Activated CD8-positive, alpha-beta memory T cell treated with anti-CD3 and anti-CD28 coated beads for 1 hour (primary cell): ENCODE measurements at places on chromosomes 4 and X.

- no peak for DNase-seq
Observed at GRCh38 chr4:185411849-185412248, 13.9 kb downstream of the UFSP2 start.

GRCh38 chr4:51831133-51831532 is 11.8 kb upstream of the DCUN1D4 start:
- peak; percentile 53 for DNase-seq

DNA sequence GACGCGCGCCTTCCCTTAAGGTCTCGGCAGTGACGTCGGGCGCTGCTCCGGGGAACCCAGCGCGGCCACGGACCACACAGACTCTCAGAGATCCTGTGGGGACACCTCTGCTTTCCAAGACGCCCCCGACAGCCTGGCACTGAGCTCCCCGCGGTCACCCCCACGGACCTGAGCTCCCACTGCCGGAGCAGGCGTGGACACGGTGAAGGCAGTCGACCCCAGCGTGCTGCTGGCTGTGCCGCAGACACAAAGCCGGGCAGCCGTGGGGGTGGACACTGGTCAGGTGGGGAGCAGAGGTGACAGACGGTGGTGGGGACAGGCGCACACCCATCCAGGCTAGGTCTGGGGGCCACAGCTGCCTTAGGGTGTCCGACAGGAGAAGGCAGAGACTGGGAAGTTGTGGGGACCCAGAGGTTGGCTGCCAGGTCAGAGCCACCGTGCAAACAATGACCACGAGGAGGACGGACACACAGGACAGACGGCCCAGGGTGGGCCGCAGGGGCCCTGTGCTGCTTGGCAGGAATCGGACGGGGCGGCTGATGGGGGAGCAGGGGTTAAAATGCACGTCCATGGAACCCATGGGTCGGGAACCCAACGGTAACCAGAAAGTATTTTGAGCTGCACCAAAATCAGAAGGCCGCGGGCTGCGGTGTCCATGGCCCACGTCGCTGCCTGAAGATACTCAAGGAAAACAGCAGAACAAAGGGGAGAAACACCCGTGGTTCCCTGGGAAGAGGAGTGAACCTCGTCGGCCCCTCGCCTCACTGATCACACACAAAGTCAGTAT is 16.6 kb upstream of the GTPBP6 start:
- no peak for DNase-seq

GRCh38 chr4:36308150-36308549 is 26.7 kb downstream of the DTHD1 start:
- DNase-seq: no peak

GRCh38 chr4:128468123-128468989 is 180.7 kb upstream of the PGRMC2 start:
- no peak for DNase-seq

GRCh38 chr4:27514711-27515110 is 654.1 kb downstream of the STIM2 start:
- DNase-seq: no peak

- no peak for DNase-seq
Observed at GRCh38 chr4:42736527-42737195, 79.8 kb upstream of the ATP8A1 start.

DNA sequence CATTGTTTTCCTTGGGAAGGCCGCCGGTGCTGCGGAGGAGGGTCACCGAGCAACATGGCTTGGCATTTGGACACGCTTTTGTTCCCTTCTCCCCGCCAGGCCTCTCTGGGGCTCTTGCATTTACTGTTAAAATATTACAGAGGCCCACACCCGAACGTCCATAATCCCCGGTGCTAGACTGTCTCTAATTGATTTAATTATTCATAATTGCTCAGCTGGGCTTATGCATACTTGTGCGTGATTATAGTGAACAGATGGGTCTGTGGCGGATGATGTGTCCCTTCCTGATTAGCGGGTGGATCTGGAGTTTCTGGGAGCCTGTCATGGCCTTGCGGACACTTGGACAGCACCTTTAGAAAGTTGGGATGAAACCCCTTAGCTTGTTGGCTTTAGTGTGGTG is 100.2 kb upstream of the MSX1 start:
- no peak for DNase-seq

DNA sequence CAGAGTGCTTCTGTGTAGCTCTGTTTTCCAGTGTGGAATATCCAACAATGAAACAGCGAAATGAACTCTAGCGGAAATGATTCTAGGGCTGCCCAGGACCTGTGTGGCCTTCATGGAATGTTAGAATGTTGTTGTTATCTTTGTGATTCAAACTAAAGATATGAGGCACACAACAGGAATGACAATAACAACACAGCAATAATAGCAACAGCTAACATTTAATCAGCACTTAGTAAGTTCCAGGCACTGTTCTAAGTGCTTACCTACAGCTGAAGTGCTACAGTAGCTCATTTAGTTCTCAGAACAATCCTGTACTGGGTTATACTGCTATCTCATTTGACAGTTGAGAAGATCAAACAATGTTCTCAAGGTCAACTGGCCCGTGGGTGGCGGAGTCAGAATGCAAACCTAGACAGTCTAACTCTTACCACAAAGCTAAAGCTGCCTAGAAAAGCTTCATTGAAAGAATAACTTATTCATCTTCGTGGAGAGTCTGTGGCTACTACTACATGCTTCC is 63.7 kb downstream of the MAML3 start:
- DNase-seq: no peak

- no peak for DNase-seq
Observed at GRCh38 chrX:123771449-123772064, 38.7 kb upstream of the THOC2 start.

DNA sequence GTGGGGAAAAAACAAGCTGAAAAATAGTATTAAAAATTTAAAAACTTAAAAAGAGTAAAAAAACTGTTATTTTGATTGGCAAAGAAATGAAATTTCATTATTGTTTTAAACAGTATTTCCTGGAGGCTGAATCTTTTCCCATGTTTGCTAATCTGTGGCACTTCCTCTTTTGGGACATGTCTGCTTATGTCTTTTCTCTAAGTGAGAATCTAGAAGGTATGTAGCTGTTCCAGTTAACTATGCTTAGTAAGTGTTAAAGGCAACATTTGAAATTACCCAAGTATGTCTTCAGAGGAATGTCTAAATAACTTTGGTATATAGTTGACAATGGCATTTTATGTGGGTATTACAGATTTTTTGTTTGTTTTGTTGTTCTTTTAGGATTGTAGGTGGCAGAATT is 81.6 kb upstream of the TBC1D9 start:
- no peak for DNase-seq

DNA sequence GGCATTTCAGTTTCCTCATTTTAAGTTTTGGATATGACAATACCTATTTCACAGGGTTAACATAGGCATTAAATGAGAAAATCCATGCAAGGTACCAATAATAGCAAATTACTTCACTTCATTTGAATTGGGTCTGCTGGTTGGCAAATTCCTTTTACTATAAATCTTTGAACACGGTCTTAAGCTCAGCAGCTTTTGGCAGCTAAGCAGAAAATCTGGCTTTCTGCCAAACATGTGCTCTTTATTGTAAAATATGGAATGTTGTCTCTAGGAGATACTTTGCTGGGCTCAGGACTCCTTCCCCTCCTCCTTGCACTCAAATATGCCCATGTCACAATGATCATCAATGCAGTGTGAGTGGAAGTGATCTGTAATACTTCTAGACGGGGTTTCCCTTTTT is 16.8 kb upstream of the DMP1 start:
- no peak for DNase-seq

DNA sequence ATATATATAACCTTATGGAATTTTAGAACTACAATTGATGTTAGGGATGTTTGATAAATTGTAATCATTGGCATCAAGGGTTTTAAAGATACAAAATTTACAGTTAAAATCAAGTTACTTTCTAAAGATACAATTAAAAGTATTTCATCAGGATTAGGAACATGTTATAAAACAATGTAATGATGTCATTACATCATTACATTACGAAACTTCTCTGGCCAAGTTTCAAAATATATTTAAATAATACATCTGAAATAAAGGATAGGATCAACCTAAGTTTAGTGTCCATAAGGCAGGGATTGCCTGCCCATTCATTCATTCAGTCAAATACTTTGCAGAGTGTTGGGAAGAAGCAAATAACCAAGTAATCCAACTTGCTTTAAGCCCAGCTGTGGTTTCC is 75.1 kb downstream of the TENM3 start:
- DNase-seq: no peak

GRCh38 chrX:54994099-54994498 is at the start of gene PFKFB1:
Gene PFKFB1, minus strand, starts transcription at chrX:54994188. Its CDS starts 181 bp downstream, at chrX:54994007.
- DNase-seq: no peak

DNA sequence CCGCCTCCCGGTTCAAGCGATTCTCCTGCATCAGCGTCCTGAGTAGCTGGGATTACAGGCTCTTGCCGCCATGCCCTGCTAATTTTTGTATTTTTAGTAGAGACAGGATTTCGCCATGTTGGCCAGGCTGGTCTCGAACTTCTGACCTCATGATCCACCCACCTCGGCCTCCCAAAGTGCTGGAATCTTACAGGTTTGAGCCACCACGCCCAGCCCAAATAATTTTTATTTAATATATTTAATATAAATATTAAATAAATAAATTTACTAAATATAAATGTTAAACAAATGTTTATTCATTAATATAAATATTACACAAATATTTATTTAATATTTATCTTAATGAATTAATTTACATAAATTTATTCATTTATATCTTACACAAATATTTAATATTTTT is 120.2 kb downstream of the SHOX start:
- no peak for DNase-seq

GRCh38 chr4:118773429-118773792 is 62.5 kb downstream of the SEC24D start:
- DNase-seq: no peak

GRCh38 chrX:86066998-86067397 is 19.6 kb upstream of the CHM start:
- no peak for DNase-seq

- no peak for DNase-seq
Observed at GRCh38 chrX:38960137-38960536, 158.9 kb downstream of the MID1IP1 start.

GRCh38 chrX:134191281-134191680 is 45.7 kb upstream of the CCDC160 start:
- DNase-seq: no peak

DNA sequence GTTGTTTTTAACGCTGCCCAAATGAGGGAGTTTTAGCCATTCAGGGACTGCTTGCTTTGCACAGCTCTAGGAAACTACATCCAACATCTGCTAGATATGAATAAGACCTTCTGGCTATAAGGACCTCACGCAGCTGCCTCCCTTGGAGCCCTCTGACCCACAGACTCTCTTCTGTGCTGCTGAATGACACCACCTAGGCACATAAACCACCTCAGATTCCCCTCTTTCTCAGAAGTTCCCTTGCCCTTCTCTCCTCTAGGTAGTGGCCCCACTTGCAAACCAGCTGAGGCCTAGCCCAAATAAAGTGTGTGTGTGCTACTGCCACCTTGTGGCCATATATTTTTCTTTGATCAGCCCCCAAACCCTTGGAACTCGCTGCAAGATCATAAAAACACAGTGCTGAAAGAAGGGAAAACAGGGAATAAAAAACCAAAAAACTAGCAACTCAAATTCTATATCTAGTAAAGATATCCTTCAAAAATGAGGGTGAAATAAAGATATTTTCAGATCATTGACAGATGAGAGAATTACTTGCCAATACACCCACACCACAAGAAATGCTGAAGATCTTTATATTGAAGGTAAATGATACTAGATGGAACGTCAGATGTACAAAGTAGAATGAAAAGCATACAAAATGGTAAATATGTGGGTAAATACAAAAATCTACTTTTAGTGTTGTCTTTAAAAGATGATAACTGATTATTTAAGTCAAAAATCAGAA is 265.9 kb downstream of the ADAMTS3 start:
- no peak for DNase-seq

- no peak for DNase-seq
Observed at GRCh38 chrX:46666831-46667230, 92.1 kb downstream of the SLC9A7 start.
